ENCODE measurements at places on chromosomes 11 and 22.
A peak's percentile ranks its signal among the peaks of the same experiment; 100 is the strongest.

DNA sequence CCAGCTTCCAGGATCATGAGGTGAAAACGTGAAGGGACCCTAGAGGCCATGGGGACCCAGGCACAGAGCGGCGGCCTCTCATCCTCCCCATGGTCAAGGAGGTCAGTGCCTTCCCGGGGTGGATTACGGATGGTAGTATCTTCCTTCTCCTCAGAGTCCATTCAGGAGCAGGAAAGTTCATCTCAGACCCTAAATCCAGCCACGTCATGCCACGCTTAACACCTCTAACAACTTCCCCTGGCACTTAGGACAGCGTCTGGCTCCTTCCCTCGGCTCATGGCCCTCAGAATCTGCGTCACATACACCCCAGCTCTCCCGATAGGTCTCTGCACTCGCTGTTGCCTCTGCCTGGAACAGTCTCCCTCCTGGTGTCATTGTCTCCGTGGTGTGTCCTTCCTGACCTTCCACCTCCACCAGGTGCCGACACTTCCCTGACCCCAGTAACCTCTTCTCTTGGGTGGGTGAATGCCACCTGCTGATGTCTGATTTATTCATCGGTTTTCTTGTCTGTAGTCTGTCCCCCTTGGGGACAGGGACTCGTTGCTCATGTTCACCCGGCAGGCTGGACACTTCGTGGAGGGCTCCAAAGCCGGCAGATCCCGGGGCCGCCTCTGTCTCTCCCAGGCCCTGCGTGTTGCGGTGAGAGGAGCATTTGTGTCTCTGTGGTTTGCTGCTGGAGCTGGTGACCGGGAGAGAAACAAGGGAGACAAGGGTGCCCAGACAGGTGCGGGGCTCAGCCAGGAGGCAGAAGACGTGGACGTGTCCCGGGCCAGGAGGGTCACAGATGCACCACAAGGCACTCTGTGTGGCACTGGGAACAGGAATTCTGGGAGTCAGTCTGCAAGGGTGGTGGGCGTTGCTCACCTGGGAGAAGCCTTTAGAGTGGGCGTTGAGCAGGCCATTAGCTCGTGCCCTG is 1.4 kb downstream of the MYEOV start:
- no peak for DNase-seq

DNA sequence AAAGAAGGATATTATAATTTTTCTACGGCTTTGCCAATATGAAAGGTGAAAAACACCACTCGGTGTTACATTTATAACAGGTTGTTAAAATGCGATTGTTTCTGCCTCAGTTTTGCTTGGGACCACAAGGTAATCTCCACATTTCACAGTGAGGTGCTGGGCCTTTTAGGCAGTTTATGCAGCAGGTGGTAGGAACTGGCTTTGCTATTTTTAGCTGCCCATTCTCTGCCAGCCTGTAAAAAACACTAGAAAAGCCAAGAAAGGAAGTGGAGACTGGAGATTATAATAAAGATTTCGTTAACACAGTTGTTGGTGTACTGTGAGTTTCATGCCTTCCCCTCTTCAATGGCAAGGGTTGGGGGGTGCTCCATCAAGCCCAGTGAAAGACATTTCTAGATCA is 8.0 kb upstream of the MRPL16 start:
- DNase-seq, result no peak

GRCh38 chr11:44247508-44247907 is 62.4 kb downstream of the ALX4 start:
- no peak for DNase-seq

GRCh38 chr11:128467610-128468041 is 119.7 kb downstream of the ETS1 start:
- no peak for DNase-seq

DNA sequence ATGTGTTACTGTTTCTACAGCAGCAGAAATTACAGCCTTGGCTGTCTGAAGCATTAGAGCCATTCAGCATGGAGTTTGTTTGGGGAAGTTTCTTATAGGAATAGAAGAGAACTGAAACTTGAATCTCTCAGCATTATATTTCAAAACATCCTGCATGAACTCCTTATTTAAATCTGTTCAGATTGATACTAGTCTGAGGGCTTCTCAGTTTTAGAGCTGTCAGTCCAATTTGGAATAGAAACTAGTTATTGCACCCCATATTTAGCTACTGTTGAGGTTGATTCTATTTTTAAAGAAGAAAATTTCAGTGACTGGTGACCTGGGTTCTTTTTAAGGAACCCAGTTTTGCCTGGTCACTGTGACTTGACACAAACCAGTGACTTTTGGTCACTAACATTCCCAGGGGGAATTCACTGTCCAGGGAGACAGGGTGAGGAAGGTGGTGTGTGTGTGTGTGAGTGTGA is 126.0 kb upstream of the TTC12 start:
- DNase-seq, result no peak

- DNase-seq, result no peak
Measured at GRCh38 chr22:24706054-24706453, 68.5 kb downstream of the PIWIL3 start.

GRCh38 chr11:48093323-48093722 is 113.0 kb downstream of the PTPRJ start:
- no peak for DNase-seq

DNA sequence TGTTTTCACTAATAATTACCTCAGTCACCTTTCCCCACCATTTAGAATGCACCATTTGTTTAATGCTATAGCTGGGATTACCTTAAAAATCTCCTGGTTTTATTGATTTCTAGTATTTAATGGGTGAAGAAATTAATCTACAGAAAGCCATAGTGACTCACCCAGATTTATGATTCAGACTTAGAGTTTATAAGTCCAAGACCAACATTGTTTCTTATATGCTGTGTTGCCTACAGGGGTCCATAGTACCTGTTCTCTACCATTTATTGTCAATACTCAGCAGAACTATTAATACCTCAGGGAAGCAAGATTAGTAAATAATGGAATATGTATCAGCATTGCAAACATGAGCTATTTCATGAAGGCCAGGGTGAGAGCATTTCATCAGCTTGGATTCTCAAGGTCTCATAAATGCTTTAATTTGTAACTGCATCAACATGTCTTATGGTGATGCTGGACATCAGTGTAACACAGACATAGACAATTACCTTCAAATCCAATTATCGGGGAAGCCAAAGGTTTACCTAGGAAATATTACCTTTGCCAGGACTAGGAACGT is 8.0 kb upstream of the MS4A7 start:
- DNase-seq, result no peak

- DNase-seq, result no peak
Measured at GRCh38 chr11:99522467-99523173, 501.9 kb downstream of the CNTN5 start.

DNA sequence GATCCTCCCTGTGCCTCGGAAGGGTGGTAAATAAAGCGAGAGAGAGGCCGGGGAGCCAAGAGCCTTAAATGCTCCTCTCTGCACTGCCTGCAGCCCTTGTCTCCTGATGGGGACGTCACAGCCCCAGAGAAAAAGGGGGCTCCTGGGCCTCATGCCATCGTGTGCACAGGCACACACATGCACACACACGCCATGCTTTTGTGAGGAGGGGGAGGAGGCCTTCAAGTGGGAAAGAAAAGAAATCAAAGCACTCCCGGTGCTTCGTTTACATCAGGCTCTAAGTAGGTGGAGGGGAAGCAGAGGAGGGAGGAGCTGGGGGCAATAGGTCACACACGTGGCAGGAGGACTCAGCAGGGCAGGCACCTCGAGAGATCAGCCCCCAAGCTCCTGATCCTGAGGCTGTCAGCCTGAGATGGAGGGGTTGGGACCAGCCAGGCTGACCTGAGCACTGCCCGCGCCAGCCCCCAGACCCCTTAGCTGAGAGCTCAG is 68.2 kb upstream of the NECTIN1 start:
- DNase-seq, result no peak

DNA sequence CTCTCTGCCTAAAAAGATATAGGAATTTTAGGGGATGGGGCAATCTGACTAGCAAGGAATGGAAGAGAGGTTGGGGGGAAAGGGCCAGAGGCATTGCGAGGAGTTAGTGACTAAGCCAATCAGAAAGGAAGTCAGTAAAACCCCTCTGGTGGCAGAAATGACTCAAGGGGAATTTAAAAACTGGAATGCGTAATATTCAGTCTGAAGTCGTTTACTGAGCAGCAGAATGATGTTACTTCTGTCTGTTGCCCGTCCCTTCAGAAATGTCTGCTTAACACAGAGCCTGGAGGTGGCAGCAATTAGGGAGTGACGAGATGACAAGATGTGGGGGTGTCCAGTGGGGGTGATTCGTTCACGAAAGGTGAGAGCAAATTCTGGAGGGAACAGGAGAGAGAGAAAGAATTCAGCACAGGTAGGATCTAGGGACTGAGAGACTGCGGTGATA is 107.7 kb upstream of the CLMP start:
- no peak for DNase-seq

- no peak for DNase-seq
Measured at GRCh38 chr11:73337846-73338245, 29.8 kb downstream of the ARHGEF17 start.

DNA sequence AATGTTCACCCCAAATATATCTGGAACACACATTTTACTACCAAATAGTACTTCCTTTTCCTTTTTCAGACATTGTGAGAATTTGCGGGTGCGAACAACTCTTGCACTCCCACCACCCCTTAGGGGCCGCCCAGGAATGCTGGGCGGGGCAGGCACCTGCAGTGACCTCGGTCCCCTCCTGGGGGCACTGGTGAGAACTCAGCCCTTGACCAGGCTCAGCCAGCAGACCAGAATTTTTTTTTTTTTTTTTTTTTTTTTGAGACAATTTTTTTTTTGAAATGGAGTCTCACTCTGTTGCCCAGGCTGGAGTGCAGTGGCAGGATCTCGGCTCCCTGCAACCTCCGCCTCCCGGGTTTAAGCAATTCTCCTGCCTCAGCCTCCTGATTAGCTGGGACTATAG is 75.8 kb downstream of the ARHGAP8 start:
- no peak for DNase-seq

GRCh38 chr11:27722953-27723344 is 22.7 kb upstream of the BDNF start:
- DNase-seq, result no peak

DNA sequence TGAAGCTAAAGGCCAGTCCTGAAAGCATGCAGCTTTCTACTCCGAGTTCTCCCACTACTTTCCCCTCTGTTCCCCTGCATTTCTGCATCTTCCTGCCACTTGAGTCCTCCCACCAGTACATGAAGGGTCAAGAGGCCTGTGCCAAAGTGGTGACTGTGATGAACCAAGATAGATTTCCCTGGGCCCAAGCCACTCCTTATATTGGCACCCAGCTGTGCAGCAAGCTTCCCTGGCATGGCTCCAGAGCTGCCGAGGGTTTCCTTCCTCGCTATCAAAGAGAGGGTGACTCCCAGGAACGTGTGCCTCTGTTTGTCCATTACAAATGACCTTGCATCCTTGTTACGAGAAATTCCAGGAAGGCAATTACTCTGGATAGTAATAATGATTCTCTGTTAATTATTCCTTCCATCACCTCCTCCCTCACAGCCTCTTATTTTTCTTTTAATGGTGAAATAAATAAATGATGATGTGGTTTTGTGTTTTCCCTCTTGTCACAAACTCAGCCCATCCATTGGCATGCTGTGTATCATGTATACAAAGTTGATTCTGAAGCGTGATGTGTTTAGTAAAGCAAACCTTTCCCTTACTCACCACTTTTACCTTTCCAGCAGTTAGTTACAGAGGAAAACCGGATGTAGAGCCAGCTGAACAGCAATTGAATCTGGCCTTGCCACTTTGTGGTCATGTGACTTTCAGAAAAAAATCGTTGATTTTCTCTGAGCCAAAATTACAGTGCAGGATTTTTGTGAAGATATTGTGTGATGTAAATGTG is 8.3 kb downstream of the SRSF8 start:
- DNase-seq, result peak; percentile 88

DNA sequence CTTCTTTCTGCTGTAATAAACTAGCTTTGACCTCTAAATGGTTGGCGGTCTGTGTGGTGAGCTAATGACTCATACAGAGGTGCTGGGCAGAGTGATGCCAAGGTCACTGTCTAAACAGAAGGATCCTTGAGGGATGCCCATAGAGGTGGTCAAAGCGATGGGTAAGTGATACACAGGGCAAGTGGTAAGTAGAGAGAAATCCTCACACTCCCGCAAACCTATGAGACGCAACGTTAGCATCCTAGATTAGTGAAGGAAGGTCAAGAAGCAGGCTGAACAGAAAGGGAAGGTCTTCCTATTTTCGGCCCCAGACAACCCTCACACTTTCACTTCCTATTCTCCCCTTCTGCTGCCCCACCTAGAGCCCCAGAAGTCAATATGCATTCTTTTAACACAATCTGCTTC is 65.6 kb upstream of the SESN3 start:
- no peak for DNase-seq

- DNase-seq, result no peak
Measured at GRCh38 chr11:35165423-35166368, 26.7 kb downstream of the CD44 start.

DNA sequence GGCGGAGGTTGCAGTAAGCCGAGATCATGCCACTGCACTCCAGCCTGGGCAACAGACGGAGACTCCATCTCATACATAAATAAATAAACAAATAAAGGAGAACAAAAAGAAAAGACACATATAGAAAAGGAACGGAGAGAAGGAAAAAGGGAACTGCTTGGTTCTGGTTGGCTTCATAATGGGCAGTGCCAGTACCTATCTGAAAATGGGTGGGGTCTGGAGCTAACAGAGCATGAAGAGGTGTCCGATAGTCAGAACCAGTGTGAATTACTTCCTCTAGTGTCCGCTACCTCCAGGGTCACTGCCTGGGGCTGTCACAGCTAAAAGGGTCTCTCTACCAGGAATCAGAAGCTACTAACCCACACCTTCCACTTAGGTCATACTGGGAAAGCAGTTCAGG is 27.2 kb upstream of the TTC28 start:
- no peak for DNase-seq

Data from cardiac septum (tissue), 1 donor.